Stimulated activated CD4-positive, alpha-beta T cell treated with anti-CD3 and anti-CD28 coated beads, Interleukin-2, amount 100 ng/mL, for 24 hours (primary cell): ENCODE measurements at places on chromosomes 4 and X.

DNA sequence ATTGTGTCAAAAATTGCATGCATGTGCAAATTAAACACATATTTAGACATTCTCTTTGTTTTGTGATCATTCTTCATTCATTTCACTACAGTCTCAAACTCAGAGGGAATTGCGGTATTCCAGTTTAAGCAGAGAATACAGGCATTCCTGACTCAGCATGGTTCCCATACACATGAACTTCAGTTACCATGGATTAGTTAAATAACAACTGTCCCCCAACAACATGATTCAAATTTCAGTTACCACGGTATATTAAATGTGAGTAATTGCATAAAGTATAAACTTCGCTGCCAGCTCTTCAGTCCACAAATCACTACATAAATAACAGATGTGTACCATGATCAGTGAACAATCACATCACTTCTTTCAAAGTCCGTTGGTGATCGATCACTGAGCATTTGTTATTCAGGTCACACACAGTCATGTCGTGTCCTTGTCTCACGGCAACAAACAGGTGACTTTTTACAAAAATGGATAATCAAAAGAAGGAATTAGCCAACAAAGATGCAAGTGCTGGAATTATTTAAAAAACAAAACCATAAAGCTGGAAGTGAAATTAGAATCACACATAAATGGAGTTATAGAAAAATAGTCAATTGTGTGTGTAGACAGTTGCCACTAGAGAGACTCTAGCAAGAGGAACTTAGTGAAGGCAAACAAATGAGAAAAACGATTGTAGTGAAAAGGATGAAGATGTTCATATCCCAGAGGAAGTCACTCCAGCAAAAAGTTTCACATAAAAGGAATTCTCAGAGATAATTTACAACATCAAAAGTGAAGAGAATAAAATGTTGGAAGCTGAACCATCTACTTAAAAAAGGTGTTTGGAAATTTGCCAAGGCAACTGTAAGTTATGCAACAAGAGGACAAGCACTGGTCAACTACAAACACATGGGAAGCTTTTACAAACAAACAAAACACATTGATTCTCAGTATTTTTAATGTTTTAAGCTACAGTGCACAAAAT, 138.6 kb upstream of the SMARCAD1 start:
- DNase-seq = no peak

GRCh38 chr4:162959046-162959445, 207.6 kb downstream of the NAF1 start:
- no peak for DNase-seq

DNA sequence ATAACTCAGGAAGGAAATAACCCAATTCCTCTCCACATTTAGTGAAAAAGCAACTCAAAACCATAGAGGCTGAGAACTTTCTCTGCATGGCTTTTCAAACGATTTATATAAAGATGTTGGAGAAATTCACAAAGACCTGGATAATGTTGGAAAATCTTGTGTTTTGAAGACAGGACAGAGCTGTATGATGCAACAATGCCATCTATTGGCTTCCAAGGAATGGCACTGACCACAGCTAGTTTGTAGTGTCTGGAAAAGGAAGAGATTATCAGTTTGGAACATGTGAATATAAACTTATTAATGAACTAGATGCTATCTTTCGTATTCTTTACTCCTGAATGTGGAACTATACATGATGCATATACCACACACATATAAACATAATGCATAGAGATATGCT, 503.6 kb downstream of the IL1RAPL1 start:
- no peak for DNase-seq

GRCh38 chr4:184851200-184851541, 25.4 kb upstream of the ACSL1 start:
- DNase-seq = no peak

GRCh38 chr4:6333301-6334202, 63.9 kb downstream of the WFS1 start:
- DNase-seq = no peak

DNA sequence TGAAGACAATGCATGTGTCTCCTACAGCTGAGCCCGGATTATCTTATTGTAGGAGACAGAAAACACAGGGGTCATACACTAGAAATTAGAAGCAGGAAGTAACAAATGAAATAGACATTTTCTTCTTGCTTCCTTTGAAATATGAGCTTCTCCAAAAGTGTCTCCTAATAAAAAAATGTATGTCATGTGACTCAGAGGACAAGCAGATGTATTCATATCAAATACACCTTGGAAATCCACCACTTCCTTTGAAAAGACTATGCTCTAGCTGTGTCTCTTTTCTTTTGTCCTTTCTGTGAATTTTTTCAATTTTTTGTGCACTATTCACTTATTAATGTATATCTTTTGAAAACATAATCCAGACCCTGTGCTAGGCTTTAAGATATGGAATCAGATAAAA, 1906.2 kb downstream of the C4orf33 start:
- no peak for DNase-seq
